Testis (tissue), 5 donors: ENCODE measurements at places on chromosomes 11 and 22.
A peak's percentile ranks its signal among the peaks of the same experiment; 100 is the strongest.

DNA sequence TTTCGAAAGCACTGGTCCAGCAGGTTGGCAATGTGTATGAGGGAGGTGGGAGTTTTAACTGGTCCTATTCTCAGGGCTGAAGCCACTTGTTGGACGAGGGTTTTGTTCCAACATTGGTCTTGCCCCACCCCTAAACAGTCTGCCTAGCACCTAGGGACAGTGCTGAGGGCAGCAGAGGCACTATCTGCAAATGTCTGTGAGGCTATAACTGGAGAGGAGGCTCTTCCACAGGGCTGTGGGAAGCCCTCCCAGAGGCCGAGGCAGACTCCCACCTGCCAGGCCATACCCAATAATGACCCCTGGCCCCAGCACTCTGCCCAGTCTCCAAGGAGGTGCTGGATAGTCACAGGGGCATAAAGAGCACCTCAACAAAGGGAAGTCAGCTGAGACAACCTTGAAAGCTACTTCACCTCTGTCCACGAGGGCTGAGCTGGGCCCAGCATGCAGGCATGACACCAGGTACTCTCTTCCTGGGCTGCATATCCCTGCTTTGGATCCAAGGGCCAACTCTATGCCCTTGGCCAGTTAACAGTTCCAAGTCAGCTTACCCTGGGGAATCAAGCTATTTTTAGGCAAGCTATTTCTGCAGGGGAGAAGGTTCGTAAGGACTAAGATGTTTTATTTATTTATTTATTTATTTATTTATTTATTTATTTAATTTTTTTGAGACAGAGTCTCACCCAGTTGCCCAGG, 40.2 kb upstream of the SLC25A1 start:
- H3K4me1 ChIP-seq: peaks cover 10% of the 10 kb centered on the region
- no peaks in the 10 kb centered on the region for H3K36me3 ChIP-seq
- no peaks in the 10 kb centered on the region for H3K27me3 ChIP-seq

DNA sequence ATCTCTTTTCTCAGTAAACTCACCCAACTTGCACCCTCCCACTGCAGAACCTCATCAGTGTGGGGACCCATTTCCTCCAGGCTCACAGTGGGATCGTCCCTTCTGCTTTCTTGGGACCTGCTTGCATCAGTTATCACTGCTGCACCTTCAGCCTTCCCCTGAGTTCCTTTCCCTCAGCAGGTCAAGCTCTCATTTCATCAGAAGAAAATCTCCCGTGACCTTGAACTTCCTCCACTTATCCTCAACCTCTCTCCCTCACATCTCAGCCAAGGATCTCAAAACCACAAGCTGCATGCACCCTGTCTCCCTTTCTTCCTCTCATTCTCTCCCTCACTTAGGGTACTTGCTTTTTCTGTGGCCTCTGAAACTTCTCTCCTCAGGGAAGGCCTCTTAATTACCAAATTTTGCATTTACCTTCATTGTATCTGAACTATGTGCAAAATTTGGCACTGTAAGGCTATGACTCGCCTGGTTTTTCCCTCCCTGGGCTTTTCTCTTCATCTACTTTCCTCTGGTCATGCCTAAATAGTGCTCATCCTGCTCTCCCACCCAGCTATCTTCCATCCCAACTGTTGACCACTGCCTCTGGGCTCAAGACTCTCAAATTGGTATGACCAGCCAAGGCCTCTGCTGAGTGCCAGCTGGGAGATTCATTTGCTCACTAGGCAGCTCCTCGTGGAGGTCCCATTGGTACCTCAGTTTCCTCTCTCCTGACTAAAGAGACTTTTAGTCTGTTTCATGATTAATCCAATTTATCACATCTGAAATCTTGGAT, 2.7 kb upstream of the RCE1 start:
- no peak for DNase-seq
- H3K4me3 ChIP-seq: no peak overlapping the region
- H3K27me3 ChIP-seq: no peaks in the 10 kb centered on the region
- no peaks in the 10 kb centered on the region for H3K36me3 ChIP-seq

GRCh38 chr11:369336-370018, at the start of gene B4GALNT4:
B4GALNT4 (plus strand) TSS chr11:369499; CDS start chr11:369804, 305 bp downstream.
- peaks cover 11% of the 10 kb centered on the region for H3K4me1 ChIP-seq
- peak within 1 kb of the TSS; percentile 31 for H3K4me3 ChIP-seq
- no peaks in the 10 kb centered on the region for H3K27me3 ChIP-seq
- no peak within 1 kb of the TSS for H3K27ac ChIP-seq
- DNase-seq: peak; percentile 53

GRCh38 chr11:112723676-112724495, 237.3 kb upstream of the NCAM1 start:
- no peaks in the 10 kb centered on the region for H3K27me3 ChIP-seq
- no peaks in the 10 kb centered on the region for H3K4me1 ChIP-seq
- H3K4me3 ChIP-seq: no peak overlapping the region
- no peaks in the 10 kb centered on the region for H3K36me3 ChIP-seq

GRCh38 chr22:23302171-23303002, 122.1 kb downstream of the BCR start:
- H3K36me3 ChIP-seq: no peaks in the 10 kb centered on the region
- DNase-seq: no peak
- no peaks in the 10 kb centered on the region for H3K27me3 ChIP-seq

GRCh38 chr11:69010361-69010891, 2.6 kb downstream of the MRGPRF start:
- H3K27ac ChIP-seq: peak overlapping the region; percentile 94
- no peaks in the 10 kb centered on the region for H3K36me3 ChIP-seq
- DNase-seq: no peak
- H3K4me3 ChIP-seq: peak overlapping the region; percentile 56
- H3K27me3 ChIP-seq: no peaks in the 10 kb centered on the region

DNA sequence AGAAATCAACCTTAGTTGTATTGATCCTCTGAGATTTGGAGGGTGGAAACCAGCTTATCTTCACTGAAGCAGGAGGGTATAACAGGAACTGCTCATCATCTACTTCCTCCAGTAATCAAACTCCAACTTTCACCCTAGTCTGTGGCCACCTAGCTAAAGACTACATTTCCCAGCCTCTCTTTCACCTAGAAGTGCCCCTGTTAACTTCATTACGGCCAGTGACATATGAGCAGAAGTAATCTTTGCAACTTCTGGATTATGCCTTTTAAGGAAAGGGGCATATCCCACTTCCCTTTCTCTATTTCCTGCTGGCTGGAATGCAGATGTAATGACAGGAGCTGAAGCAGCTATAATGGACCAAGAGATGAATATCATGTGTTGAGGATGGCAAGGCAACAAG, 7.6 kb upstream of the VPS37C start:
- no peak for DNase-seq
- H3K4me3 ChIP-seq: no peak overlapping the region
- H3K4me1 ChIP-seq: no peaks in the 10 kb centered on the region
- H3K27ac ChIP-seq: no peak overlapping the region
- H3K36me3 ChIP-seq: no peaks in the 10 kb centered on the region

DNA sequence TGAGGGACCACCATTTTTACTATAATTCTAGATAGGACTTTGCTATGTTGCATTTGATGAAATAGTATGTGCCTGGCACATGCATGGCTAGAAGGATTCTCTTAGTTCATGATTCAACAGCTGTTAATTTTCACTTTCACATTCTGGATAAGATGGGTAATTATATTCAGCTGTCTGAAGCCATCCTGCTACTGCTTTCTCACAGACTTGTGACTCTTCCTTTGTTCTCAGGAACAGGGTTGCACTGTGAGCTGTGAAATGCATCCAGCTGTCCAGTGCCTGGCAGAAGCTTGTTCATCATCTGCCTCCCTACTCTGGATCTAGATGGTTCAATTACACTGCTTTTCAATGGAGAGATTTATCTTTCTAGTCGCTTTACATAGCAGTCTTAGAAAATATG, 610.1 kb upstream of the ANO5 start:
- H3K4me3 ChIP-seq: no peak overlapping the region
- no peak overlapping the region for H3K27ac ChIP-seq
- H3K36me3 ChIP-seq: no peaks in the 10 kb centered on the region
- H3K27me3 ChIP-seq: no peaks in the 10 kb centered on the region

- DNase-seq: no peak
- H3K4me3 ChIP-seq: no peak overlapping the region
- H3K27me3 ChIP-seq: no peaks in the 10 kb centered on the region
- H3K36me3 ChIP-seq: no peaks in the 10 kb centered on the region
Measured at GRCh38 chr11:113417428-113417827, 29.8 kb downstream of the ANKK1 start.

DNA sequence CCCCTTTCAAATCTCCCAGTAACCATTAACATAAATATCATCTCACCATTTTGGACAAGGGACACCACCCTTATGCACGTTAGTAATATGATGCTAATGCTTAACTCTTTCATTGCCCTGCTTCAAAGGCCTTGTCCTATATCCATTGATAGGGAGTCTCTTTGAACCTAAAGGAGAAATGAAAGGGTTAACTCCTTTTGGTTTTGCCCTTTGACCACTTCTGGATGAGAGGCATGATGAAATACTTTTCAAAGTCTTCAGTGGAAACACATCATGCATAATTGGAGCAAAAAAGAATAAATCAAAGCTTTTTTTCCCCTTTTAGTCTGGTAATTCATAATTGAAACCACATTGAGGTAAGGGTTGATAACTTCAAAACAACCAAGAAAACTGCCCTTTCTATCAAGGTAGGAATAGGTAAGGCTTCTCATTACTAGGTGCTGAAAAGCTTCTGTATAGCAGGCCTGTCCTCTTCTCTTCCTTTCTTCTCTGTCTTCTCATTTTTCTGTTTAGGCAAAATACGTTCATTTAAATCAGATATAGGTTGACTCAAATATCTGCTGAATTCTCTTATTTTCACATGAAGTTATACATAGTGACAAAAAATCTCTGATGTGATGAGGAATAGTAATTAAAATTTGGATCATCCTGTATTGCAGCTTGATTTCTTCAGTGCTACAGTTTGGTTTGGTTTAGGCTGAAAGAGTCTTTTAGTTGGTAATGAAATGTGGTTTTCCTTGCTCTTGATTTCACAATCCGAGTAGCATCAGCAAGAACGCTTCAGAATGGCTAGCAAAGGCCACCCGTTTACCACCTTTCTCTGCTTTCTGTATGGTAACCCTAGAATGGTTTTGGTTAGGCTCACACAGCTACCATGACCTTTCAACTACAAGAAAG, 94.8 kb downstream of the EXT2 start:
- no peaks in the 10 kb centered on the region for H3K27me3 ChIP-seq
- no peak overlapping the region for H3K4me3 ChIP-seq
- no peaks in the 10 kb centered on the region for H3K4me1 ChIP-seq
- DNase-seq: no peak

DNA sequence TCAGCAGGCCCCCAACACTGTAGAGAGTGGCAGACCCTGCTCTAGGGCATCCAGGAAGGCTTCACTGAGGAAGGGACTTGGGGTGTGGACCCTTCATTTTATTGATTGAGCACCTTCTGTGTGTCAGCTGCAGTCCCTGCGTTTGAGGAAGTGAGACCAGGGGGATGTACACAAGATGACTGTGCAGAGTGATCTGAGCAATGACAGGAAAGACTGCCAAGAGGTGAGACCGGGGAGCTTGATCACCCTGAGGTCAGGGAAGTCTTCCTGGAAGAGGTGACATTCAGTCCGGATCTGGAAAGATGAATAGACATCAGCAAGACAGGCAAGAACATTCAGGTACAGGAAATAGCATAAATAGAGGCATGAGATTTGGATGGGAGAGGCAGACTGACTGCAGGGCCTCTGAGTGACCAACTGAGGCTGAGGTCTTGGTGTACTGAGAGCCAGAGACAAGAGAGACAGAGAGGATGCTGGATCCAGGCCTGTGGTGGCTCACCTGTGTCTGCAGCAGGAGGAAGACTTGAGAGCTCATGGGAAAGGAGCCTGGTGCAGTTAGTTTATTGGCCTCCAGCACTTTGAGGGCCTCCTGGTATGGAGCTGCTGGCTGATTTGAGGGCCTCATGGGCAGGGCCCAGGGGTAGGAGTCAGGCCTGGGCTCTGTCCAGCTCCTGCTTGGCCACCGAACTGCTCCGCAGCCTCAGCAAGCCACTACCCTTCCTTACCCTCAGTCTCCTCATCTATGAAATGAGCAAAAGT, 5.2 kb downstream of the DGAT2 start:
- H3K4me1 ChIP-seq: no peaks in the 10 kb centered on the region
- no peaks in the 10 kb centered on the region for H3K27me3 ChIP-seq
- no peaks in the 10 kb centered on the region for H3K36me3 ChIP-seq
- DNase-seq: no peak
